ENCODE measurements at places on chromosomes 4 and X. TPM values are rescaled to one million over a fixed set of nuclear protein-coding genes. Genes with fewer than 3 reads are reported as not detected.

HS6ST2 gene
- total RNA-seq, result 14.2 TPM

NAP1L3 gene
- 34.6 TPM for total RNA-seq

GAGE13 gene
- total RNA-seq, result not detected

TRIM60 gene
- not detected for total RNA-seq

GIMD1 gene
- not detected for total RNA-seq

AMBN gene
- total RNA-seq, result not detected

ARX gene
- total RNA-seq, result 0.16 TPM

MAGEA11 gene
- not detected for total RNA-seq

DNA sequence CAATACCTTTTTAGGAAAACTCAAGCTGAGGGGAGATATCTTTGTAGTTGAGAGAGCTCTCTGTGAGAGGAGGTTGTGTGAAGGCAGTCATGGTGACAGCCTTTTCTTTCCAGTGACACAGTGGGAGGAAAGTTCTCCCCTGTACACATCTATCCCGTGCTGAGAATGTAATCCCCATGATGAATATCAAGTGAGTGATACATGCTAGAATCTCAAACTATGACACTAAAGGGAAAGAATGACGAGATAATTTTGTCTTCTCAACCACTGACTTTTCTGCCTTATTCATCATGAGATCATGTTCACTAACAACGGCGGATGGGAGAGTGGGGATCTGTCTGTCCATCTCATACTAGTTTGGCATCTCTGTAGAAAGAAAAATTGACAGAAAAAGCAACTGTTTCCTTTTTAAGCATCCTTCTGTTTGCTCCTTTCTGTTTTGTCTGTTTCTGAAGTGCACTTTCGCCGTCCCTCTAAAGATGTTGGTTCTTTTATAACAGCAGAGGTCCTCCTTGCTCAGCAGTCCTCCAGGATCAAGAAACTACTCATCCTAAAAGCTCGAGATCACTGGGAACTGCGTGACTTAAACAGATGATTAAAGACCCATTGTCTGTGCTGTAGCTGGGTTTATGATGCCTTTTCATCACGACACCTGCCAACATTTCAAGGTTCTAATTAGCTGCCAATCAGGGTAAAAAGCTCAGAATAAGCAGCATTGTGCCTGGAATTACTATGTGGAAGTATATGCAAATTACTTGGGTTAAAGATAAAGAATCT lies 137.6 kb downstream of the DCK start:
- no peak for DNase-seq
- no peaks in the 10 kb centered on the region for H3K27me3 ChIP-seq

GRCh38 chr4:152825336-152825735 lies 45.6 kb downstream of the ARFIP1 start:
- H3K4me1 ChIP-seq, result no peaks in the 10 kb centered on the region
- H3K27me3 ChIP-seq, result no peaks in the 10 kb centered on the region
- peaks cover 63% of the 10 kb centered on the region for H3K36me3 ChIP-seq

DNA sequence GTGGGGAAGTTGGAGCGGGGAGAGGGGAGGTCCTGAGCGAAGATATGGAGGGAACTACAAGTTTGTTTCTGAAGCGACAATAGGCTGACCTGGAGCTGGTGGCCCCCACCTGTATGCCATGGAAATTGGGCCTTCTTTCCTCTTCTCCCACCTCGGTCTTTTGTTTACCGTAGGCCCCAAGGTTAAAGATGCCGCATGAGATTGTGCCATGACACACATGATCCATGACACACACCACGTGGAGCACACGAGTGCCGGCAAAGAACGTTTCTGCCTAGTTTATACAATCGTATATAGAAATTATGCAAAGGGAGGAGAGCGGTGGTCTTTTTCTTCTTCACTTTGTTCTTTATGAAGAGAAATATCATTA lies 408 bp downstream of the TMEM33 start:
- peaks cover 17% of the 10 kb centered on the region for H3K27me3 ChIP-seq
- peak overlapping the region; percentile 99 for H3K27ac ChIP-seq
- peak overlapping the region; percentile 98 for H3K4me3 ChIP-seq
- H3K36me3 ChIP-seq, result peaks cover 2% of the 10 kb centered on the region
- H3K4me1 ChIP-seq, result peaks cover 31% of the 10 kb centered on the region

DNA sequence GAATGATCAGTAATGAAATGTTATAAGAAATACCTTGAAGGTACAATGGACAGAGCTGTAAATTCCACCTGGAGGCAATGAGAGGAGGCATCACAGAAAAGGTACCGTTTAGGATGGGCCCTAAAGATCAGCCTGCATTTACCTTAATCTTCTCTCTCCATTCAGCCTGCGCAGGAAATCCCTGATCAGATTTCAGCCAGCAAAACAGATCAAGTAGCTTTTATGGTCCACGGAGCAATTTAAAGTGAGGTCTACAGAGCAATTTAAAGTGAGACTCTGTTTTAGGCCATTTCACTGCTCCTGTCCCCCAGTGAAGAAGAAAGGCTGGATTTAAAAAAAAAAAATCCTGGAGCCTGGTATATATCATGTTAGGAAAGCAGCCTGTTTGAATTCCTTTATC lies 195.1 kb upstream of the VCX start:
- peaks cover 3% of the 10 kb centered on the region for H3K4me1 ChIP-seq
- H3K27ac ChIP-seq, result no peak overlapping the region
- H3K27me3 ChIP-seq, result no peaks in the 10 kb centered on the region
- H3K4me3 ChIP-seq, result no peak overlapping the region
- H3K36me3 ChIP-seq, result peaks cover 12% of the 10 kb centered on the region

- H3K27ac ChIP-seq, result no peak overlapping the region
- DNase-seq, result no peak
- H3K27me3 ChIP-seq, result peaks cover 5% of the 10 kb centered on the region
- H3K4me3 ChIP-seq, result no peak overlapping the region
Observed at GRCh38 chr4:110798687-110799086, 175.8 kb upstream of the PITX2 start.

DNA sequence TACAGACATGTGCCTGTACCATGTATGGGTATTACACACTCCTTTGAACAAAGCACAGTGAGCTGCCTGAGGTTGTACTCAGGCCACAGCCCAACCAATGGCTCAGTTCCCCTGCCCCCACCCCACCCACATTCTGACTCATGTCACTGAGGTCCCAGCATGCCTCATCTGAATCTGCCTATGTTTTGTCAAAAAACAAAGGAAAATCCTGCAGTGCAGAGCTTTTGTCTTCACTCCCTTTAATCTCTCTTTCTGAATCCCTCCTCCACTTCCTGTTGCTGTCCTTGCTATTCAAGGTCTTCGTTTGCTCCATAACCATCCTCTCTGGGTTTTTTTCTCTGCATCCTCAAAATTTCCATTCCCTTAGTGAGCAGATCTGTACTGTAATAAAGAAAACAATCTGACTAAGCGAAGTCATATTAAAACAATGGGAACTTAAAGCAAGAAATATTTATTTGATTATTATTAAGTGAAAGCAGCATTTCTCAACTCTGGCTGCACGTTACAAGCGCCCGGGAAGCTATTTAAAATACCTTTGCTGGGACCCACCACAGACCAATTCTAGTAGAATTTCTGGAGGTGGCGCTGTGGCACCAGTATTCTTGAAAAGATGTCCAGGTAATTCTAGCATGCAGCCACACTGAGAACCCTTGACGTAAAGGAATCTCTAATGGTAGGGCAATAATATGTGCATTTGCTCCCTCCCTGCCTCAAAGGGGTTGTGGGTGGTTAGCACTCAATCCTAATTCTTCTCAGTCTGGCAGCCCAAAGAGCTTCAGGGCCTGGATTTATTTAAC lies 8.7 kb downstream of the GUCY2F start:
- H3K27ac ChIP-seq, result no peak overlapping the region
- no peaks in the 10 kb centered on the region for H3K27me3 ChIP-seq
- peaks cover 18% of the 10 kb centered on the region for H3K4me1 ChIP-seq
- H3K36me3 ChIP-seq, result no peaks in the 10 kb centered on the region
- DNase-seq, result peak; percentile 35
- H3K4me3 ChIP-seq, result peak overlapping the region; percentile 0

- H3K27ac ChIP-seq, result no peak overlapping the region
- H3K4me1 ChIP-seq, result no peaks in the 10 kb centered on the region
- H3K36me3 ChIP-seq, result no peaks in the 10 kb centered on the region
- H3K4me3 ChIP-seq, result no peak overlapping the region
Observed at GRCh38 chr4:9800848-9801247, 19.4 kb downstream of the DRD5 start.

DNA sequence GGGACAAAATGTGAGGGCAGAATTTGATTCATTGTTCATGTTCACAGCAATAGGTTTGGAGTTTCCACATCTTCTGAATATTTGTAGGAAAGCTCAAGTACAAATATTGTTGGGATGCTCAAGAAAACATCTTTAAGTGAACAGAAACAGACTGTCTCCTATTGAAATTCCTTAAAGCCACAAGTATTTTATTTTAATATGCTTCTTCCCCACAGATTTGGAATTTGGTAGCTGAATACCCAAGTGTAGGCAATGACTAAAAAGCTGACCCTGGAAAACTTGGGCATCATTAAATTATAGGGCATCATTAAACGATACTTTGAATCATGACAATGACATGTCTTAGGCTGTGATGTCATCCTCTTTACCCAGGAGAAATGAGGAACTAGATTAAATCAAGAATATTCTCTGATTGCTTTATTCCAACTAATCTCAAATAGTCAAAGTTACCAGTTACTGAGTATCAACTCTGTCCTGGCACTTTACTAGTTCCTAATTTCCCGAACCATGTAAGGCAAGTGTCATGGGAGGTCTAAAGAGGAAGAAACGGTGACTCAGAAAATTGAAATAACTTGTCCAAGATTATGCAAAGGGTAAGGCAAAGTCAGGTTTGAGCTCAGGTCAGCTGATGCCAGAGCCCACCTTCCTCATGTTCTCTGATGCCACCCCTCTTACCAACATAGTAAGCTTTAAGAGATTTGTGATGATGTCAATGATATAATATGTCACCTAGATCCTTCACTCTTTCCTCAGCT lies 223.1 kb upstream of the LEF1 start:
- no peak overlapping the region for H3K27ac ChIP-seq
- H3K4me1 ChIP-seq, result peaks cover 36% of the 10 kb centered on the region
- no peak overlapping the region for H3K4me3 ChIP-seq
- no peaks in the 10 kb centered on the region for H3K36me3 ChIP-seq

DNA sequence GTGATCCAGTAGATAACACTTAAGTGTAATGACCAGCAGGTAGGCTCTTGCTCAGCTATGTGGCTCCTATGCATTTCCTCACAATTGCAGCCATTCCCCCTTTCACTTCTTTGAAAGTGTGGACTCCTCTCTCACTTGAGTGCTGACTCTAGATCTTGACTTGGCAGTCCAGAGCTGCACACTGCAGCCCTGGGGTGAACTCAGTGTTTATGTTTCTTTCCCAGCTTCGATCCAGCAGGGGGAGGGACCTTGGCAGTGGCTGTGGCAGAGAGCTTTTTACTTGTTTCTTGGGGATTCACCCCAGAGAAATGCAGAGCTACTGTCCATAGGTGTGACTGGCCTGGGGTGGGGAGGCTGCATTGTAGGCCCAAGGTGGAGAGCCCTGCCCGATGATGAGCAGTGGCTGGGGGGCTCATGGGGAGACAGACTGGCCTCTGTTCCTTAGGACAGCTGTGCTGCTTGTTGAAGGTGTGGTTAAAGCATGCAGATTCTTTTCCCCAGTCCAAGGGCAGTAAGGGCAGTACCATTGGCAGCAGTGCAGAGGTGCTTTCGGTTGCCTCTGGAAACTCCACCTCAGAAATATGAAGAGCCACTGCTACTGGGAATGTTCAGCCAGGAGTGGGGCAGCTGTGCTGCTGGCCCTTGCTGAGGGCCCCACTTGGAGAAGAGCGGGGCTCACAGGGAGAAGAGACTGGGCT lies 134.7 kb downstream of the SH3BGRL start:
- no peaks in the 10 kb centered on the region for H3K27me3 ChIP-seq
- no peak overlapping the region for H3K27ac ChIP-seq
- H3K4me1 ChIP-seq, result peaks cover 8% of the 10 kb centered on the region
- DNase-seq, result no peak

GRCh38 chrX:95058815-95059214 lies 1384.8 kb downstream of the FAM133A start:
- no peaks in the 10 kb centered on the region for H3K27me3 ChIP-seq
- no peak overlapping the region for H3K27ac ChIP-seq
- H3K36me3 ChIP-seq, result no peaks in the 10 kb centered on the region
- H3K4me3 ChIP-seq, result no peak overlapping the region

DNA sequence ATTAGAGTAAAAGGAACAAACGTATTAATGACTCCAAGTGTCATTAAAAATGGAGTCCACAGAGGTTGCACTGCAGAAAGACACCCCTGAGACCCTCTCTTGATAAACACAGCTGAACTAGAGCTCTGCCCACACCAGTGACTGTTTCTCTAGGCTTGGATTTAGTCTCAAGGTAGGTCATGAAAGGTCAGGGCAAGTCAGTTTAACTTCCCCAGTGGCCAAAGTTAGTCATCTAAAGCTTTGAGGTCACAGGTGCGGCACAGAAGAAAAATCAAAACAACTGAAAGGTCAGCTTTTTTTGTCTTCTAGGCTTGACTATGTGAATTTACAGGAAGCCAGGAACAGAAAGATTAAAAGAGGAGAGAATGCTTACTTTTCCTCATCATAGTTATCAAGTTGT lies 749.6 kb downstream of the RAB28 start:
- peaks cover 5% of the 10 kb centered on the region for H3K27me3 ChIP-seq
- H3K36me3 ChIP-seq, result no peaks in the 10 kb centered on the region
- no peak for DNase-seq
- H3K4me1 ChIP-seq, result no peaks in the 10 kb centered on the region
- no peak overlapping the region for H3K4me3 ChIP-seq
- no peak overlapping the region for H3K27ac ChIP-seq

- no peak overlapping the region for H3K4me3 ChIP-seq
- DNase-seq, result no peak
- peaks cover 4% of the 10 kb centered on the region for H3K36me3 ChIP-seq
- H3K27me3 ChIP-seq, result no peaks in the 10 kb centered on the region
- no peak overlapping the region for H3K27ac ChIP-seq
- peaks cover 40% of the 10 kb centered on the region for H3K4me1 ChIP-seq
Observed at GRCh38 chrX:39769748-39770147, 328.0 kb downstream of the BCOR start.

- H3K4me1 ChIP-seq, result no peaks in the 10 kb centered on the region
- no peak for DNase-seq
- no peak overlapping the region for H3K4me3 ChIP-seq
- no peaks in the 10 kb centered on the region for H3K27me3 ChIP-seq
- H3K27ac ChIP-seq, result no peak overlapping the region
Observed at GRCh38 chrX:119272882-119273419, 36.9 kb downstream of the PGRMC1 start.

DNA sequence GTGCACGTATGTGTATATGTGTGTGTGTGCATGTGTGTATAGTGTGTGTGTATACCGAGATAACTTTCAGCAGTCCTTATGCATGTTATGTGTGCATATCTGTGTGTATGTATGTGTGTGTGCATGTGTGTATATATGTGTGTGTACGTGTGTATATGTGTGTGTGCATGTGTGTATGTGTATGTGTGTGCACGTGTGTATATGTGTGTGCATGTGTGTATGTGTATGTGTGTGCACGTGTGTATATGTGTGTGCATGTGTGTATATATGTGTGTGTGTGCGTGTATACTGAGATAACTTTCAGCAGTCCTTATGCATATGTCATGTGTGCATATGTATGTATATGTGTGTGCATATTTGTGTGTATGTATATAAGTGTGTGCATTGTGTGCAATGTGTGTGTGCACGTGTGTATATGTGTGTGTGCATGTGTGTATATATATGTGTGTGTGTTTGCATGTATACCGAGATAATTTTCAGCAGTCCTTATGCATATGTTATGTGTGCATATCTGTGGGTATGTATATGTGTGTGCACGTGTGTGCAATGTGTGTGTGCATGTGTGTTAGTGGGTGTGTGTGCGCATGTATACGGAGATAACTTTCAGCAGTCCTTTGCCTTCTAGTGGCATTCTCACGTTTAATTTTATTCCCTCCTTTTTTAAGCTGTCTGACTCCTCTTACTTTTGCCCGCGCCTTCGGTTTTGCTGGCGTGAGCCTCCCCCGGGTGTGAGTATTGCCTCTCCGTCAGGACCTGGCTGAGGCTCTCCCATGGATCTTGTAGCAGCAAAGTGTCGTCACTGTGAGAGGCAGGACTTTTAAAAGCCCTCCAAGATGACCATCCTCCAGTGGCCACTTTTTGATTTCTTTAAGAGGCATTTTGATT lies 99.6 kb upstream of the SHOX start:
- peaks cover 6% of the 10 kb centered on the region for H3K4me1 ChIP-seq
- H3K4me3 ChIP-seq, result no peak overlapping the region
- H3K27ac ChIP-seq, result no peak overlapping the region
- H3K36me3 ChIP-seq, result no peaks in the 10 kb centered on the region

Measured in neural crest cell (in vitro differentiated cells).